Activated T-helper 2 cell treated with anti-CD3 and anti-CD28 coated beads, Interferon-gamma antibody, Interleukin-2, Interleukin-4, amounts not matched to agents 10 μg/mL and 5 μg/mL and 100 μg/mL, durations not matched to agents 14 hours and 24 hours and 36 hours (primary cell): ENCODE measurements at places on chromosomes 7 and 10. TPM values are rescaled to one million over a fixed set of nuclear protein-coding genes. Genes with fewer than 3 reads are reported as not detected.

TRIM50 gene
- total RNA-seq: not detected in 2 replicates

SYNPO2L gene
- 0.05 TPM in 1 of 2 replicates, not detected in the other for total RNA-seq

GFRA1 gene
- total RNA-seq: not detected in 2 replicates

CALML5 gene
- total RNA-seq: not detected in 2 replicates

SLC29A4 gene
- total RNA-seq: 0.73 and 1.7 TPM in 2 replicates

SEMA3D gene
- 0.09 and 0.11 TPM in 2 replicates for total RNA-seq

MMP21 gene
- total RNA-seq: 0.11 TPM in 2 replicates

STK31 gene
- 0.16 TPM in 1 of 2 replicates, not detected in the other for total RNA-seq

DNA sequence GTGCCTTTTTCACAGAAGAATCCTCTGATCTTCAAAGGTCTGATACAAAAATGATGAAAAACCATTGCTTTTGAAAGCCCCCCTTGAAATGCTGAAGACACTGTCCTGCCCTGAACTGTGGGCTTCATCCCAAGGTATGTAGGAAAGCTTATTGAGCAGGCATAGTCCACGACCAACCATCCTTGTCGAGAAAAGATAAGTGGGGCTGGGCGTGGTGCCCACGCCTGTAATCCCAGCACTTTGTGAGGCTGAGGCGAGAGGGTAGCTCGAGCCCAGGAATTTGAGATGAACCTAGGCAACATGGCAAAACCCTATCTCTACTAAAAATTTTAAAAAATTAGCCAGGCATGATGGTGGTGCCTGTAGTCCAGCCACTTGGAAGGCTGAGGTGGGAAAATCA is 25.6 kb downstream of the TACR2 start:
- no peak for DNase-seq

DNA sequence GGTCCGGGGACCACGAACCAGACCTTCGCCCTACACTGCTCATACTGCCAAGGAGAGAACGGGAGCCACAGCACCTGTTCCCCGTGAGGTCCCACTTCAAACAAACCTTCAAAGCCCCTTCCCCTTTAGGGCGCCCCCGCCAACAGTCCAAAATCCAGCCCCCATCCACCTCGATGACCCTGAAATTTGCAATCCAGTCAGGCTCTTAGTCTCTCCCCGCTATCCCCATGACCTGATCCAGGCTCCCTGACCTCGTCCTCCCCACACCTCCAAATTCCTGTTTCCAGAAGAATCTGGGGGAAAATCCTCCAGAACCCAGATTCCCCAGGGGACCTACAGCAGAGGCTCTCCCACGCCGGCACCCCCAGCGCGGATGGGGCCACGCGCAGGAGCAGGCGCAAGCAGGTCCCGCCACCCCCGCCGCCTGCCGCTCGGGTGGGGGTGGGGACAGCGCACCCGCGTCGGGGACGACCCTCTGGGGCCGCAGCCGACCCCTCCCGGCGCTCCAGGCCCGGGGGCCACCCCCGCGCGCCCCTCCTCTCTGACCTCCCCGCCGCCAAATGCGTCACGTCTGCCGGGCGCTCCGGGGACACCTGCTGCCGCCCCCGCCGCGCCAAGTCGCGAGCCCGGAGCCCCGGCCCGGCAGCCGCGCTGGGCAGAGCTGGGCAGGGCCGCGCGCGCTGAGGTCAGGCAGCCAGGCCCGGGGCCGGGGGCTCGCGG is 753 bp downstream of the CAMK2B start:
- no peak for DNase-seq

GRCh38 chr7:47830015-47830414 is 118.3 kb downstream of the PKD1L1 start:
- DNase-seq: no peak

GRCh38 chr10:56466005-56466404 is 104.9 kb upstream of the ZWINT start:
- no peak for DNase-seq

DNA sequence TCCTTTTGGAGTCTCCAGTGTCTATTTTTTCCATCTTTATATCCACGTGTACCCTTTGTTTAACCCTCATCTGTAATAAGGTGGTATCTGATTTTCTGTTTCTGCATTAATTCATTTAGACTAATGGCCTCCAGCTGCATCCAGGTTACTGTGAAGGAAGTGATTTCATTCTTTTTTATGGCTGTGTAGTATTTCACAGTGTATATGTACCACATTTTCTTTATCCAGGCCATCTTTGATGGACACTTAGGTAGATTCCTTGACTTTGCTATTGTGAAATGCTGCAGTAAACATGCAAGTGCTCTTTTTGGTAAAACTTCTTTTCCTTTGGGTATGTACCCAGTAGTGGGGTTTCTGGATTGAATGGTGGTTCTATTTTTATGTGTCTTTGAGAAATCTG is 128.0 kb upstream of the MTPN start:
- DNase-seq: no peak

GRCh38 chr10:45239642-45240041 is 75.8 kb downstream of the OR13A1 start:
- DNase-seq: no peak

- DNase-seq: peak; percentile 71
Observed at GRCh38 chr10:79331709-79332108, 15.6 kb upstream of the PPIF start.

- no peak for DNase-seq
Observed at GRCh38 chr7:117785431-117785830, 87.8 kb downstream of the CTTNBP2 start.

DNA sequence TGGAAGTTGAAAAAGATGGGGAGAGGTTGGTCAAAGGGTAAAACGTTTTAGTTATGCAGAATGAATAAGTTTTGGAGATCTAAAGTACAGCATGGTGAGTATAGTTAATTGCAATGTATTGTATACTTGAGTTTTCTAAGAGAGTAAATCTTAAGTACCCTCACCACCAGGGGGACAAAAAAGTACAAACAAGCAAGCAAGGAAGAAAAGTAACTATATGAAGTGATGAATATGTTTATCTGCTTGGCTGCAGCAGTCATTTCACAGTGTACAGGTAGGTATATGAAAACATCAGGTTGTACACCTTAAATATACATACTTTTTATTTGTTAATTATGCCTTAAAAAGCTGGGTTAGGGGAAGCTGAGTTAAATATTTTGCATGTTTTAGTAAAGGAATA is 157.3 kb downstream of the PCLO start:
- no peak for DNase-seq

- peak; percentile 18 for DNase-seq
Observed at GRCh38 chr10:95445837-95446486, 115.2 kb downstream of the SORBS1 start.

DNA sequence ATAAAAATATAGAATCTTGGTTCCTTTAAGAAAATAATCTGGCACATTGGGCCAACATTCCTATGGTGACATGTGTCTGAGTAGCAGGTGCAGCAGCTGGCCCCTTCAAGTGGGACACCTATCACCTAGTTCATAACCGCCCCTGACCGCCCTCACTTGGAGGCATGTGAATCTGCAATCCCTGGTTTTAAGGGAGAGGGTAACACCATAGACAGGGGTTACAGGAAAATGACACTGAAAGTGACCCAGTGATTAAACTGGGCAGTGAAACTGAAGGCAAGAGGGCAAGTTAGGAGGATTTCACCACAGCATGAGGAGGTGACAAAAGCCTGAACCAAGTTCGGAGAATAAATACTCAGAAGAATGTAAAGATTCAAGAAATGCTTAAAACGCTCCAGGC is 1.1 kb downstream of the RSU1 start:
- no peak for DNase-seq

DNA sequence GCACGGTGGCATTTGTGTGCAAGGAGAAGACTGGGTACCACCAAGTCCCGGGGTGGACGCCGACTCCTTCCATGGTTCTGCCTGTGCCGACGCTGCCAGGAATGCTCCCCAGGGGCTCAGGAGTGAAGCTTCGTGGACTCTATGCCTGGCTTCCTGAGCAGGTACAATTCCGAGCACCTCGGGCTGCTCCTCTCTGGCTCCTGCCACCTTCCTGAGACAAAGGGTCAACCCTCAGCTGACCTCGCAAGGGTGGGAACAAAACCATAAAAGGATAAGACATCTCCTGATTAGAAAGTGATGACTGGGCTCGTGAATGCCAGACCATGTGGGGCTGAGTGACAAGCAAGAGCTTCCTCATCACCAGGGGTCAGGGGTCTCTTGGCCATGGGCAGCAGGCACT is 31.8 kb downstream of the CALML3 start:
- no peak for DNase-seq

GRCh38 chr10:107169516-107169915 is 5.0 kb upstream of the SORCS1 start:
- no peak for DNase-seq

- DNase-seq: no peak
Observed at GRCh38 chr7:112160130-112160770, 45.9 kb downstream of the DOCK4 start.

- DNase-seq: no peak
Observed at GRCh38 chr7:36683111-36683510, 41.2 kb downstream of the AOAH start.

GRCh38 chr10:8312781-8313180 is 258.3 kb downstream of the GATA3 start:
- DNase-seq: no peak

DNA sequence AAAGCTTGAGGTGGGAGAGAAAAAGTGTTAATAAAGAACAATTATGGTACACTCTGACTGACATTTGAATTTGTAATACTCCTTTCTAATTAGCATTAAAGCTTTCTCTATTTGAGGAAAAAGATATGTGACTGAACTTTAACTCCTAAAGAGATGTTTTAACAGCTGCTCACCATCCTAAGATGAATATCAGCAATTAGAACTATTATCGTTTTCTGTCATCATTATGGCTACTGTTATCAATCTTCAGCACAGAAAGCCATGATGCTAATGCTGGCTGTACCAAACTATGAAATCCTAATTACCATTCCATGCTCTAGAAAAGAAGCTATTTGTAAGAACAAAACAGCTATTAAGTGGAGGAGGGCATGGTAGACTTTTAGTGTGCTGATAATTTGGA is 228.8 kb upstream of the CSTF2T start:
- DNase-seq: no peak

DNA sequence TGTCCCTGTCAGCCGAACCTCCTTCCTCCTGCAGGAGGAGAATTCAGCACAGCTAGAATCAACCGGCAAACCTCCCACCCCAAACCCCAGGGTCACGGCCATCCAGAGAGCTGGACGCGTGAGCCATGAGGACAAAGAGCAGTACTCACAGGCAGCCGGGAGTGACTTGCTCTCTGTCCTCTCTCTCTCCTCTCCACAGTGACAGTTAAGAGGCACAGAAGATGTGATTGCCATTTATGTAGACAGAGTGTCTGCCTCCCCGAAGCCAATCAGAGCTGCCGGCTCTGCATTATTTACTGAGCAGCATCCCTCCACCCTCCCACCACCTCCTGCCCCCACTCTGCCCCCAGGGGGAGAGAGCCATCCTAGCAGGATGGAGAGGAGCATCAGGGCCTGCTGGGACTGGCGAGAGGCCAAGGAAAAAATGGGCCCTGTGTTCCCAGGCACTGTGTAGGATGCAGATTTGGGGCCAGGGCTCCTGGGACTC is 4.3 kb downstream of the DDC start:
- no peak for DNase-seq

- DNase-seq: no peak
Observed at GRCh38 chr7:116614499-116615262, 57.3 kb upstream of the MET start.

DNA sequence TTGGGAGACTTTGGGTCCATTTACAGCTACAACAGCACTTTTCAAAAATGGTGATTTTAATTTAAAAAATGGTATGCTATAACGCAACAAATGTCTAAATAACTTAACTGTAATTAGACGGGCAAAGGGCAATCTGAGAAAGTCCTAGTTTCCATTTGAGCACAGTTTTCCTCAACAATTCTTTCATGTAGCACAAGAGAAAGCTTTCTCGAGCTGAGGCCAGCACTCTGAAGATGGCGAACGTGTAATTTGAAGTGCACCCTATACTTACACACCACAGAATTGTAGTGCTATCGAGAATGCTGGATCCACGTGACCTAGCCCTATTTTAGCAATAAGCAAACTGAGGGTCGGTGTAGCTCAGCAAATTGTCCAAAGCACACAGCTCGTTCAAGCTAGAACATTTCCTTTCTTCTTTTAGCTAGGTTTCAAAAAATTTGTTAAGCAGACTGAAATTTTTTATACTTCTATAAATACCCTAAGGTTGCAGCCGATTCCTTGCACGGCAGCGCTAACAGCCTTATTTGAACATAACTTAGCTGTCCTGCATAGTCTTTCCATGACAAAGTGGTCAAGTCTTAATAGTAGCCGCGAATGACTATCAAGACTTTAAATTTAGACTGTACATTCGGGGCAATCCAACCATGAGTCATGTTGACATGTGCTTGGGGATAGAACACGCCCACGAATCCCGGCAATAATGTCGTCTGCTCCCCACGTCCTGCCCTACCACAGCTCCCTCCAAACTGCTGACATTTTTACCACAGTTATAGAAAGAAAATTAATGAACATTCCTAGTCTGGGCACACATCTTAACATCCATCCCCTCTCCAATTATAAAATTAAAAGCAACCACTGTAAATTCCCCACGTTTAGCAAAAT is 10.0 kb downstream of the KLF6 start:
- DNase-seq: no peak

DNA sequence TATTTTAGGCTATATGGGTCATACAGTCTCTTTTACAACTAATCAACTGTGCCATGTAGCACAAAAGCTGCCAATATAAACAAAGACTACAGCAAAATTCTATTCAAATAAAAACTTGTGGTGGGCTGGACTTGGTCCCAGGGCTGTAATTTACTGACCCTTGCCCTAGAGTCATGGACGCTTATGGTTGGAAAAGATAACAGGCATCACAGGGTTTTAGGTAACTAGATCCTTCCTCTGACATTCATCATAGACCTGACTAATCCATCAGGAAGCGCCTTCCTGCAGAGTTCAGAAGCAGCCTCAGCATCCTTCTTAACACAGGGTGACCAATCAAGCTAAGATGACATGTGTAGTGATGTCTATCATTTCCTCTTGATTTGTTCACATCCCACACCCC is 40.2 kb upstream of the GPAM start:
- DNase-seq: no peak

- DNase-seq: no peak
Observed at GRCh38 chr7:152588350-152588749, 87.6 kb downstream of the XRCC2 start.

- DNase-seq: no peak
Observed at GRCh38 chr10:101783736-101784118, 481 bp upstream of the NPM3 start.

DNA sequence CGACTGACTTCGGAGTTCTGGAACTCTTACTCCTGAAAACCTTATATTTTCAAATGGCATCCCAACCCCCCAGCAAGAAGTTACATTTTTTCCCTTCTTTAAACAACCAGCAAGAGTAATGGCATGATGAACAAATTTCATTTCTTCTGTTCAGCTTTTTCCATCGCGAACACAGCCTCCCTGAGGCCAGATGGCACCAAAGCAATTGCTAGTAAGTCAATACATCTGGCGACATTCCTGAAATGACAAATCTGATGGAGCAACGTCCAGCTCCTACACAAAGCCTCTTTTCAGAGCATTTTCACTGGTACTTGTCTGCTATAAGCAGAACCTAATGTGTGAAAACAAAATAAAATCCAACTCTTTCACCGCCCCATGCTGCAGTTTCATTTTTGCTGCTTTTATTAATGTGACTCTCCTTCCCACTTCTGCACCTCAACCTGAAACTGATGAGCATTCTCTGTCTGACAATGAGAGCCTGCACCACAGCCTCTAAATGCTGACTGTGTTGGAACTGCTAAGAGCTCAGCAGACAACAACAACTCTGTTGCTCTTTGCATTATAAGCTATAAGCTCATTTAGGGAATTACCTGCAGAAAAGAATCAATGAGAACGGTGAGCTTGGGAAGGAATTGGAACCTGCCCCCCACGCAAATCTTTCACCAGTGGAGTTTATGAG is 229.8 kb downstream of the FGFR2 start:
- DNase-seq: no peak
